ENCODE measurements at places on chromosomes 16 and 17. TPM values are rescaled to one million over a fixed set of nuclear protein-coding genes. Genes with fewer than 3 reads are reported as not detected.

- H3K4me1 ChIP-seq, result no peaks in the 10 kb centered on the region
- H3K27me3 ChIP-seq, result no peaks in the 10 kb centered on the region
- peaks cover 32% of the 10 kb centered on the region for H3K36me3 ChIP-seq
- no peak for DNase-seq
- H3K4me3 ChIP-seq, result no peak overlapping the region
Observed at GRCh38 chr17:67950945-67951344, 45.3 kb downstream of the C17orf58 start.

DNA sequence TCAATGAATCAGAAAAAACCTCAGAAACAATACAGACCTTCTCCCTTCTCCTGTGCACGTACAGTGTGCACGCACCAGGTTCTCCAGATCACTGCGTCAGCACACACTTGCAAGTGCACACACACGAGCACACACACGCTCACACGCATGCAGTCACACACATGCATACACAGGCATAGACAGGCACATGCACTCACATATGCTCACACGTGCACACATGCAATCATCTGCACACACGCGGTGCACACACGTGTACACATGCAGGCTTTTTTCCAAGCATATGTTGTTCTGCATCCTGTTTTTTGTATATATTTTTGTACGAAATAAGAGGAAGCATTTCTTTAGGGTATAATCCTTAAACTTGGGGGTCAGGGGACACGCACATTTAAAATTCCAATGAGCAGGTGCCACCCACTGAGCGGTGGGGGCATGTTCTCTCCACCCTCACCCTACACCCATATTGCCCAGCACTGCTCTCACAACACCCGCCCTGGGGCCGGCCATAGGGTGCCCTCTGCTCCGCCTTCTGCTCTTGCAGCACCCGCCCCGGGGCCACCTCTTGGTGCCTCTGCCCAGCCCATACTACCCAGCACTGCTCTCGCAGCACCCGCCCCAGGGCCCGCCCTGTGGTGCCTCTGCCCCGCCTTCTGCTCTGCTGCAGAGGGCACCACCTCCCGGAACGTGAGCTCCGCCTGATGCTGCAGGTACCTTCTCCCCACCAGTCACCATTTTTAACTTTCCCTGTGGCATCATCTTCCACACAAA, 20.9 kb downstream of the KLHDC4 start:
- H3K27ac ChIP-seq, result no peak overlapping the region
- no peaks in the 10 kb centered on the region for H3K27me3 ChIP-seq
- peaks cover 41% of the 10 kb centered on the region for H3K36me3 ChIP-seq

GRCh38 chr17:56176091-56176490, 22.8 kb downstream of the ANKFN1 start:
- no peak overlapping the region for H3K27ac ChIP-seq
- DNase-seq, result no peak
- no peaks in the 10 kb centered on the region for H3K36me3 ChIP-seq

GRCh38 chr17:33725675-33726271, 432.7 kb upstream of the ASIC2 start:
- no peaks in the 10 kb centered on the region for H3K27me3 ChIP-seq
- H3K4me1 ChIP-seq, result no peaks in the 10 kb centered on the region
- no peak for DNase-seq
- no peak overlapping the region for H3K4me3 ChIP-seq

DNA sequence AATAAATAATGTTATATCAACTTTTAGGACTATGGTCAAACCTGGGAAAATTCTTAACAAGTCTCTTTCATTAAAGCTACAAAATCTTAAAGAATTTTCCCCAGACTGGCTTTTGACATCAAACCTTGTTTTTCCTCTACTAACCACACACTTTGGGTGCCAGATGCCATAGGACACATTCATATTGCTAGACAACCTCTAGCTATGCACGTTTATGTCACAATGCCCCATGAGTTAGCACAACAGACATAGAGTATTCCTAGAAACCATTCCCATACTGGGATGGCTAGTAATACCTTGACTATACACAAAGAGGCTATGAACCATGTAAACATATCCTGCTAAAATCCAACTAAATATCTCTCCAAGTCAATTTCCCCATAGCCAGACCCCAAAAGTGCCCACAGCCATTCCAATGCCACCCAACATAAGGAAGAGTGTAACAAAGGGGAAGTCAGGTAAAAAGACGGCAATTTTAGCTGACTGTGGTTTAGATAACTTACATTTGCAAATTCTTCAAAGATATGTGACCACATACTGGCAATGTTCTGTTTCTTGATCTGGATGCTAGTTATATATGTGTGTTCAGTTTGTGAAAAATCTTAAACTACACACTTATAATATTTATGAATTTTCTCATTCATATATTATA, 23.4 kb downstream of the SMURF2 start:
- peaks cover 13% of the 10 kb centered on the region for H3K4me1 ChIP-seq
- no peaks in the 10 kb centered on the region for H3K27me3 ChIP-seq
- H3K36me3 ChIP-seq, result peaks cover 14% of the 10 kb centered on the region
- no peak overlapping the region for H3K4me3 ChIP-seq
- H3K27ac ChIP-seq, result no peak overlapping the region
- no peak for DNase-seq

DNA sequence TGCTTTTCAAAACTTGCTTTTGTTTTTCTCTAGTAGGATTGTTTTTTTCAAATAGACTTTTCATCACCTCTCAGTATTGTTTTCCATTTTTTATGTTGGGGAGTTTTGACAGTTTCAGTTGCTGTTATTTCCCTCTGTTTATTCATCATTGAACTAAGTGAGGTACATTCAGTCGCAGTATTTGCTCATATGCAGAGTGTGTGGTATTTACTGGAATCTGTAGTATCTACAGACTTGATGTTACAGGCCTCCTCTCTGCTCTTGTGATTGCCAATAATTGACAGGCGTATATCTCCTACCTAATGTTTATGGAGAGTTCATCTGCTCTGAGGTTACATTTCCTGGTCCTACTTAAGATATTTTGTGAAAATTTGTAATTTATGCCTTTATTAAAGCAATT, 49.6 kb downstream of the COX10 start:
- H3K36me3 ChIP-seq, result no peaks in the 10 kb centered on the region
- H3K27me3 ChIP-seq, result no peaks in the 10 kb centered on the region
- DNase-seq, result no peak
- no peak overlapping the region for H3K4me3 ChIP-seq
- H3K27ac ChIP-seq, result no peak overlapping the region

GRCh38 chr16:51151435-51151960, 428 bp upstream of the SALL1 start:
- no peak for DNase-seq
- no peaks in the 10 kb centered on the region for H3K27me3 ChIP-seq
- no peak overlapping the region for H3K4me3 ChIP-seq

- DNase-seq, result no peak
- no peak overlapping the region for H3K4me3 ChIP-seq
- H3K27me3 ChIP-seq, result no peaks in the 10 kb centered on the region
- no peak overlapping the region for H3K27ac ChIP-seq
Observed at GRCh38 chr16:57500578-57501111, 14.4 kb upstream of the DOK4 start.

DNA sequence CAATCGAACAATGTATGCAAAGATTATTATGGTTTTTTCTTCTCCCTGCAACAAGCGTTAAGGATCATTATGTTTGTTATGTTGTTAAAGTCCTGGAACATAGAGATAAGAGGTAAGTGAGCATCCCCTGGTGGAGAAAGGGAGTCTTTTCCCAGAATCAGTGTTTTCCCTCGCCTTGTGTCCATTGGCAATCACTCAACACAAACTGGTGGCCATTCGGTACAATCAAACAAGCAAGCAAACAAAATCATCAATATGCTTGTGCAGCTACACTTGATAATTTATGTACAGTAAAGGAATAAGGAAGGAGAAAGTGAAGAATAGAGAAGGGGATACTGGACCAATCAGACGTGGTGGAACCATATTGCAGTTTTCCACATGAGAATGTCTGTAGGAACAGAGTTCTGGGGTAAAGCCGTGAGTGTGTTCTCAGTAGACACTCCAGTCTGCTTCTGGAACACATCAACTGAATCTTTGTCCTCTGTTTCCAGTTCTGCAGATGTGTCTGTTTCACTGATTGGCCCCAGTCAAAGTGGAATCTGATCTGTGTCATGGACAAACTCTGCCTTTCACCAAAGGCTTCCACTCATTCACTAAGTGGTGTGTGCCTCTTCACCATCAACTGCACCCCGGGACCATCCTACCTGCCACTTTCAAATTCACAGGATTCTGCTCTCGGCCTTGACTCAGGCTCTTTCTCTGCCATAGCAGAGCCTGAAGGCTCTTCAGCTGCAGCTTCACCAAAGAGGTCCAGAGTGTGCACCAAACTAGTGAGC, 169.5 kb downstream of the AHSP start:
- H3K36me3 ChIP-seq, result no peaks in the 10 kb centered on the region
- peak; percentile 43 for DNase-seq
- H3K4me1 ChIP-seq, result peaks cover 15% of the 10 kb centered on the region
- H3K4me3 ChIP-seq, result no peak overlapping the region
- no peak overlapping the region for H3K27ac ChIP-seq
- no peaks in the 10 kb centered on the region for H3K27me3 ChIP-seq

DNA sequence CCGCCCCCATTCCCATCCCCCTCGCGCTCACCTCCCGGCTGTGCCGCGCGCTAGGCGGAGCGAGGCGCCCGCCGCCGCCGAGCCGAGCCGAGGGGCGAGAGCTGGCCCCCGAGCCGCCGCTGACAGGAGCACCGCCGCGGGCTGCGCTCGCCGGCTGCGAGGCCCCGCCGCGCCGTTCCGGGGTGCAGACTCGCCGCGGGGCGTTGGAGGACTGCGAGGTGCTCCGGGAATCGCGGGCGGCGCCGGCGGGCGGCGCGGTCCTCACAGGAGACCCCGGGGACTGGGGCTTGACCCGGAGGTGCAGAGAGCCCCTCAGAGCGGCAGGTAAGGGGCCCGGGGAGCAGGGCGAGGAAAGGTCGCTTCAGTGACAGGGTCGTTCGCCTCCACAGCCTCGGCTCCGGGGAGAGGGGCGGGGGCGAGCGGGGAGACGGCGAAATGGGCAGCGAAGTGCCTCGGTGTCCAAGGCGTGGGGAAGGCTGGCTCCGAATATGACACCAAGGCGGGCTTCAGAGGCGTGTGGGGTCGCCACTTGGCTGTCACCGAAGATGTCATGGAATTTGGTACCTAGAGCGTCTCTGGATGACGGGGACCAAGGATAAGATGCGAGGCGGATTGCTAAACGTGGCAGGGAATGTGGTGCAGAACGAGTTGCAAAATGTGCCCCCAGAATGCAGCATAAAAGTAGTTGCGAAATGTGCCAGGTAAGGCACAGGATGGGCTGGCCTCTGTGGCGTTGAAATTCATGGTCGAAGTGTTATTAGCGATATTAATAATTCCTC, 580 bp downstream of the TANC2 start:
- H3K4me3 ChIP-seq, result peak overlapping the region; percentile 79
- peaks cover 47% of the 10 kb centered on the region for H3K4me1 ChIP-seq

GRCh38 chr17:34254146-34254545, 939 bp upstream of the CCL2 start:
- H3K4me3 ChIP-seq, result no peak overlapping the region
- H3K27ac ChIP-seq, result no peak overlapping the region
- DNase-seq, result no peak
- no peaks in the 10 kb centered on the region for H3K4me1 ChIP-seq
- no peaks in the 10 kb centered on the region for H3K27me3 ChIP-seq
- H3K36me3 ChIP-seq, result no peaks in the 10 kb centered on the region

Gene TNFRSF13B
- not detected for total RNA-seq

Gene RHBDL1
- total RNA-seq, result 12.7 TPM

Gene VAMP2
- 35.9 TPM for total RNA-seq

Gene WFDC1
- 0.42 TPM for total RNA-seq

Gene RAB11FIP4
- 15.1 TPM for total RNA-seq

Gene KRTAP4-4
- total RNA-seq, result not detected

Gene KRT33B
- not detected for total RNA-seq

Gene ZNF469
- 5.9 TPM for total RNA-seq

Gene TMEM238L
- total RNA-seq, result not detected

Gene EXOC3L1
- total RNA-seq, result 0.30 TPM
